NCI-H524 (cell line): ENCODE measurements at places on chromosomes 2 and 18.

- DNase-seq = no peak
Measured at GRCh38 chr2:227374158-227374557, 4.9 kb downstream of the TM4SF20 start.

DNA sequence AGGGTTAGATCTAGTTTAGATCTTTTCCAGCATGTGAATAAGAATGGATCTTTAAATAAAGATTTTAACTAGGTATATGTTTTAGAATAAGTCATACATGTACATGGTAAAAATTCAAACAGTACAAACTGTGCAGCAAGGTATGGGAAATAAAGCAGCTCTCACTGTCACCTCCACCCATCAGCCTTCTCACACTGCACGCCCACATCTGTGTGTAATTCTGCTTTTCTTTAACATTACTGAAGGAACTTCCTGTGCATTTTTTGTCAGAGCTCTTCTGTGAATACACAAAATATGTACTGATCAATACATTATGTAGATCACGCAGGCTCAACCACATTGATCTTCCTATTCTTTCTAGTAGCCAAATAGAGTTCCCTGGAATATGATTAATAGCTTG is 3.4 kb downstream of the CASP8 start:
- DNase-seq = no peak

DNA sequence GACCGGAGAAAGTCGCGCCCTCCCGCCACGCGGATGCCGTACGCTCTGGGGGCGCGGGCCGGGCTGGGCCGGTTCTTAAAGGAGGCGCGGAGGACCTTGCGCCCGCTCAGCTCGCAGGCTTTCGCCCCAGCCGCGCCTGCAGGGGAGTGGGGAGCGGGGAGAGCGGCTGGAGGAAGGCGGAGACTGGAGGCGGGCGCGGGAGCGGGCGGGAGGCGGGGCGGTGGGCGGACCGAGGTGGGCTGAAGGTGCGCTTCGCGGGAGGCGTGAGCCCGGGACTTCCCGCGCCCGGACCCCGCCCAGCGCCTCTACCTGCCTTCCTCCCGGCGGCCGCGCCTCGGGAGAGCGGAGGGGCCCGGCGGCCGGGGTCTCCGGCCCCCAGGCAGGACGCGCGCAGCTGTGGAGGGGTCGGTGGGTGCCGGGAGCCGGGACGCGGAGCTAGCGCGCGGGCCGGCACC is at the start of gene ADRA2B:
Gene ADRA2B (minus strand): TSS at position 148 of the 455 bp plus-strand sequence. CDS start 422 bp downstream, outside the sequence.
- peak; percentile 23 for DNase-seq

DNA sequence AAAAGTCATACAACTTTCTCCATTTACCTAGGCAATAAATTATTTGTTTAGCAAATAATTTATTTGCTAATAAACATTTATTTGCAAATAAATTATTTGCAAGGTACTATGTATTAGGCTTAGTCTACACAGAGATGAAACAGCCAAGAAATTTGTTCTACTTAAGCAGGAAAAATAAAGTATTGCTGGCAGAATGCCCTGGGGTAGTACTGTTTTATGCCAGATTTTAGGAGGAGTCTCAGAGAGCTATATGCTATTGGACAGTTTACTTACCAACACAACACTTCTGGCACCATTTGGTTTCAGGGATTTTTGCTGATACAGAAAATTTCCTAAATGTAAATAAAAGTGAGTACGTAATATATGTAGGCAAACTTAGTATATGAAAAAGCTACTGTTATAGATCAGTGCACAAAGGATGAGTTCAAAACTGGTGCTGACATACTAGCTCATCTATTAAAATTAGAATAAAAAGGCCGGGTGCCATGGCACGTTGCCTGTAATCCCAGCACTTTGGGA is 23.2 kb upstream of the CDKL4 start:
- no peak for DNase-seq

GRCh38 chr2:126888046-126888445 is 10.6 kb upstream of the TEX51 start:
- DNase-seq = no peak

DNA sequence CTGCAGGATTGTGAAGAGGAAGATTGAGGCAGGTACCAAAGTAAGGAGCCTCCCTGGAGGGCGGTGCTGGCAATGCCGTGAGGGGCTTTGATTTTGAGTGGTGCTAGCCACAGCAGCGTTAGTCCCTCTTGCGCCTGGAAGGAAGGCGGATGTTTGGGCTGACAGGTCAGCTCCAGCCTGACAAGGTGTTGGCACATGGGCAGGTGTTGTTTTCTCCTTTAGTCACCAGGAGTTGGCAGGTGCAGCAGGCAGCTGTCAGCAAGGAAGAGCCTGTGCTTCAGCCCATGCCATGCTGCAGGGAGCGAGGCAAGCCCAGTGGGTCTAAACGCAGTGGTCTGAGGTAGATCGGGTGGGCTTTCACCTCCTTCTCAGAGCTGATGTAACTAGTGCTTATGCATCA is 8.5 kb downstream of the SEC11C start:
- no peak for DNase-seq

DNA sequence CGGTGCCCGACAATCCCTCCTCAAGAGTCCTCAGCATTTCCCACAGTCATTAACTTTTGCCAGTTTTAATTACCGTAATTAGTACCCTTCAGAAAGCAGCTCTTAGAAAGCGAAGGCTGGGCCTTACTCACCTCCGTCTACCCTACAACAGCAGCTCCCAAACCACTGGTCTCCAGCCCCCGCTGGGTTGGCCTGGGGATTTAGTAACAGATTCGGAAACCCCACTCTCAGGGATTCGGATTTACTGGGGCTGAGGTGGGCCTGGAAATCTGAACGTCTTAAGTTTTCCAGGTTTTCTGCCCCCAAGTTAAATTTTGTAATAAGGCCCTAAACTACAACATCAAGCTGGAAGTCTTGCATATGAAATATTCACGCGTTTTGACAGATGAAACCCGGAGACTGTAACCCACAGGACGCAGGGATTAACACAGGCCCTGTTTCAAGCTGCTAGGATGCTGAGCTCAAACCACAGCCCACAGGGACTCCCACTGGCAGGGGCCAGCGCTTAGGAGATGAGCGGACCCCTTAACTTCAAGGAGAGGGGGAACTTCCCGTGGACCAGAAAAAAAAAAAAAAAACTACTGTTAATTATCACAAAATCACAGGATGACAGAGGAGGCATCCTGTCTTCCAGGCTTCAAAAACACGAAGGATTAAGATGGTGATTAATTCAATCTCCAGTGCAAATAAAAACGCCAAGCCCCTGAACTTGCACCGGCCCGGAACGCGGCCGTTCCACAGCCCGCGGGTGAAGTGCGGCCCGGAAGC is 985 bp downstream of the ILKAP start:
- DNase-seq = peak; percentile 25

DNA sequence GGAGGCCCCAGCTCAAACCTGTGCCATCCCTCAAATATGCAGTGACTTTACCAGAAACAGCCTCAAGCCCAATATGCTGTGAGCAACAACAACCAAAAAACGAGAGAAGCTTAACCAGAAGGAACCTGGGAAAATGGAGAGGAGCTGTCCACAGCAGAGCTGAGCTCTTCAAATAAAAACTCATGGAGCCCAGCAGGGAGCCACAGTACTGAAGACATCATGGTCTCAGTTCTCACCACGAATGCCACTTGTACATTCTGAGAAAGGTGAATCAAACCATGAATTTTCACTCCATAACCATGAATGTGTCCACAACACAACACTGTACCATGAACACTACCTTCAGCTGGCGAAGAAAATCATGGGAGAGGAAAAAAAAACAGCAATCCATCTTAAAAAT is 50.5 kb downstream of the KLHL14 start:
- DNase-seq = no peak

DNA sequence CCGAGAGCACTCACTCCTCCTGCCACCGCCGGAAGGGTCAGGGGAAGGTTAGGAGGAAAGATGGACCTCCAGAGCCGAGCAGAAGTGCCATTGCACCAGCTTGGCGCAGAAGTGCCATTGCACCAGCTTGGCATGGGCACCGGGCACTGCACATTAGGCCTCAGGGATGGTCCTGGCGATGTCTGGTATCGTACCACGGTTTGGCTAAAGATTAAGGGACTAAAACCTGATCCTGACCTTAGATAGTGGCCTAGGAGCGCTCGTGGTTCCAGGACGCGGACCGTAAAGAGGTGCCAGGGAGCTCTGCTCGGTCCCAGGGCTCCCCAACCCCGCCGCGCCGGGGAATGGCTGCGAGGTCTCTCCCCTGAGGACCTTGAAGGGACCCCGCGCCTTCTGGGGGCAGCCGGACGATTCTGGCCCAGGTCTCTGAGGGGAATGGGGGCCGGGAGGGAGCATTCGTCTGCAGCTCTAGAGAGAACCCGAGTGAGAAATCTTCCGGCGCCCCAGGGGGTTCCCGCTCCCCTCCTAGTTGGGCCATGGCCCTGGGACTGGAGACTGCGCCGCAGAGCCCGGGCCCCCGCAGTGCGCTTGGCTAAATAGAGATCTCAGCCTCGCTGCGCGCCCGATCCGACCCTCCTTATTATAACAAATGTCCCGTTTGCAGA is 1.8 kb downstream of the PAX8 start:
- no peak for DNase-seq

DNA sequence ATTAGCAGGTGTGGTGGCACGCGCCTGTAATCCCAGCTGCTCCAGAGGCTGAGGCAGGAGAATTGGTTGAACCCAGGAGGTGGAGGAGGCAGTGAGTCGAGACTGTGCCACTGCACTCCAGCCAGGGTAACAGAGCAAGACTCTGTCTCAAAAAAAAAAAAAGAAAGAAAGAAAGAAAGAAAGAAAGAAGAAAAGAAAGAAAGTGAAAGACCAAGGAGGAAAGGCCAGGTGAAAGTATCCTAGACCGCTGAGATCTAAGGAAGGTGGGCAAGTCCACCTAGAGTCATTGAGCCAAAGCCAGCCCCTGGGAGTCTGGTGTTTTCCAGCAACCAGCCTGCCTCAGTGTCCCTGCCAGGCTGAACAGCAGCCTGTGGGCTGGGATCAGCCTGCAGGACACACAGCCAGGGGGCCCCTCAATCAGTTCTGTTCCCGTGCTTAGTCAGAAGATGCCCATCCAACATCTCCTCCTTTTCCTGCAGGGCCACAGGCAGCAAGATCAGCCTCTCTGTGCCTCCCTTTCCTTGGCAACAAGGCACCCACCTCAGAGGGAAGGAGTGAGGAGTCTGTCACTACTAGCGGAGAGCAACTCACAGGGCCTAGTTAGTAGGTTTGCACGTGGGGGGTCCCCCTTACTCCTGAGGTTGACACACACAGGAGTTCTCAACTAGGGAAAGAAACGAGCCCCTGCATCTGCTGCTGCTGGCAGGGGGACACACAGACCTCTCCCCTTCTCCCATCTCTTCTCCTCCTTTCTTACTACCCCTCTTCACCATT is 64.1 kb downstream of the SMAD7 start:
- DNase-seq = no peak

DNA sequence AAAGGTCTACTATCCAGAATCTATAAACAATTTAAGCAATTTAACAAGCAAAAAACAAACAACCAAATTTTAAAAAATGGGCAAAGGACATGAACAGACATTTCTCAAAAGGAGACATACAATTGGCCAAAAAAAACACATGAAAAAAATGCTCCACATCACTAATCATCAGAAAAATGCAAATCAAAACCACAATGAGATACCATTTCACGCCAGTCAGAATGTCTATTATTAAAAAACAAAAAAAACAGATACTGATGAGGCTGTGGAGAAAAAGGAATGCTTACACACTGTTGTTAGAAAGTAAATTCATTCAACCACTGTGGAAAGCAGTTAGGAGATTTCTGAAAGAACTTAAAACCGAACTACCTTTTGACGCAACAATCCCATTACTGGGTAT is 66.4 kb upstream of the SESTD1 start:
- no peak for DNase-seq

GRCh38 chr2:203871371-203871983 is 3.9 kb downstream of the CTLA4 start:
- no peak for DNase-seq

DNA sequence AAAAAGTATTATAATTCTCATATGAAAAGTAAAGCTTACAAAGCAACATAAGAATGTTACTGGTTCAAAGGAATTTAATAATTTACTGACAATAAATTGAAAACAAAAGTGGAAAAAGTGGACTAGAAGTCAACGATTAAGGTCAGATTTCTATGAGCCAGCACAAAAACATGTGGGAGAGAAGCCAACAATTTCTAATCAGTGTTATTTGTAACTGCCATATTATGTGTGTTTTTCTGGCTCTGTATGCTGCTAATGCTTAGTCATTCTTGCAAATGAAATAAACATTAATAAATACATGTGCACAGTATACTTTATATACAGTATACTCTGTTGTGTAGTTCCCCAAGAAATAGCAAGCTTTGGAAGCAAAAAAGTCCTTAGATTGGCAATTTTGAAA is 301.3 kb upstream of the RGPD4 start:
- no peak for DNase-seq

DNA sequence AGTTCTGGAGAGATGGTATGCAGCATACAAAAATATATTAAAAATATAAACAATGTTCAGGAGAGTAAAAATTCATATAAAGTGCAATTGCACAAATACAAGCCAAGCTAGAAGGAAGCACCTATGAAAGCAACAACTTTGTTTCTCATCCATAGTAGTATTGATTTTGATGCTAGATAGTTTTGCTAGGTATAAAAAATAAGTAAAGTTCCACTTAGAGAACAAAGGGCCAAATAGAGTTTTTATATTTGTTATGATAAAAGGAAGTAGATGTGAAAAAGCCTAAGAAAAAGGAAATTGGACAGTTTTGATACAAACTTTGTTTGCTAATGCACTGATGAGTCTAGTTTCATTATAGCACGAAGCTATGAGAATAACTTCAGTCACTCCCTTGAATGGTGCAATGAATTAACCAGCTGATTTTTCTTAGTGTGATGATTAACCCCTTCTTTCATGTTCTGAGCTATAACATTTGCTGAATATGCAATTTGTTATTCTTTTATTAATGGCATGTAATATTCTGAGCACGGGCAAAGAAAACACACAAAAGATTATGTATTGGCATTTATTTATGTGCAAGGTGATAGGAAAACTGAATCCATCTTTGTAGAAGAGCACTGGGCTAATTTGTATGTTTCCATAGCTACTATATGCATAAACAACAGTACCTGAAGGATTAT is 24.7 kb downstream of the SLC5A7 start:
- DNase-seq = no peak

DNA sequence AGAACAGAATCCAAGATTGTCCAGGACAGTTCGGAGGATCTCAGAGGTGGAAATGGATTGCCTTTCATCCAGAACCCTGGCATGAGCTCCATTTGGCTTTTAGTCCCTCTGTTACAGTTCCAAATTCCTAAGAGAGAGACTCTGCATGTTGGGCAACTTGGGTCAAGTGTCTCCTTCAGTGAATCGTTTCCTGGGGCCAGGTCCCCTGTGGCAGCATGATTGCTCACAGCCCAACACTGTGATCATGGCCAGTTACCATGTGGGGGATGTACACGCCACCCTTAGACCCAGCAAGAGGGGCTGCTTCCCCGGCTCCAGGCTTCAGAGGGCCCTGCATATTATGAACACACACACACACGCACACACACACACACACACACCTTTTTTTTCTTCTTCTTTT is 118.6 kb upstream of the GLI2 start:
- DNase-seq = no peak

DNA sequence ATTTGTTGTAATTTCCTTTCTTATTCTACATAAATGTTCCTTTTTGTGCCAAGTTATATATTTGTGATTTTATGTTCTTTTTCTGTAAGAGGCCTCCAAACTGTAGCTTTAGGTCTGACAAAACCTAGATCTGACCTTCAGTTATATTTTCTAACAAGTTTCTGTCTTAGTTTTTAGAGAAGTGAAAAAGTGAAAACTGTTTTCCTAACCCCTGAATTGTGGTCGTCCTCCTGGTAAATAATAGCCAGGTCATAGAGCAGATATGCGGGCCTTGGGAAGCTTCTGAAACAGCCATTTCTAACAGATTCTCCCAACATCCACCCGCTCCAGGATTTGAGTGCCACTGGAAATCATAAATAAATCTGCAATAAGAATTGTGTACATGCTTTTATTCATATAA is 398.4 kb upstream of the CWC22 start:
- DNase-seq = no peak
